ENCODE measurements at places on chromosomes 3 and 15.
A peak's percentile ranks its signal among the peaks of the same experiment; 100 is the strongest.

DNA sequence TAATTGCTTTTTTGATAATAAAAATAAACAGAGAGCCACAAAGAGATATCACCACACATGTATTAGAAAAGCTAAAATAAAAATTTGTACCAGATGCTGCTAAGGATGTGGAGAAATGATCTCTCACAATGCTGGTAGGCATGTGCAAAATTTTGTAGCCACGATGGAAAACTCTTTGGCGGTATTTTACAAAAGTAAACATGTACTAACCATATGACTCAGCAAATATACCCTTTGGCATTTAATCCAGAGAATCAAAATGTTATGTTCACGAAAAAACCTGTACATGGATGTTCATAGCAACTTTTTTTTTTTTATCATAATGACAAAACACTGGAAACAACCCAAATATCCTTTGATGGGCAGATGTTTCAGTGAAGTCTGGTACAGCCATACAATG, 261.2 kb downstream of the LPP start:
- DNase-seq = no peak

DNA sequence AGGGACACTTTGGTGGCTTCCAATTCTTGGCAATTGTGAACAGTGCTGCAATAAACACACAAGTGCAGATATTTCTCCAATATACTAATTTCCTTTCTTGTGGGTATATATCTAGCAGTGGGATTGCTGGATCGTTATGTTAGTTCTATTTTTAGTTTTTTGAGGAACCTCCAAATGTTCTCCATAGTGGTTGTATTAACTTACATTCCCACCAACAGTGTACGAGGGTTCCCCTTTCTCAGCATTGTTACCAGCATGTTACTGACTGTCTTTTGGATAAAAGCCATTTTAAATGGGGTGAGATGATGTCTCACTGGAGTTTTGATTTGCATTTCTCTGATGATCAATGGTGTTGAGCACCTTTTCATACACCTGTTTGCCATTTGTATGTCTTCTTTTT, 92.8 kb downstream of the DAPK2 start:
- DNase-seq = no peak

GRCh38 chr3:149506540-149506939, 32.0 kb downstream of the TM4SF4 start:
- DNase-seq = no peak

DNA sequence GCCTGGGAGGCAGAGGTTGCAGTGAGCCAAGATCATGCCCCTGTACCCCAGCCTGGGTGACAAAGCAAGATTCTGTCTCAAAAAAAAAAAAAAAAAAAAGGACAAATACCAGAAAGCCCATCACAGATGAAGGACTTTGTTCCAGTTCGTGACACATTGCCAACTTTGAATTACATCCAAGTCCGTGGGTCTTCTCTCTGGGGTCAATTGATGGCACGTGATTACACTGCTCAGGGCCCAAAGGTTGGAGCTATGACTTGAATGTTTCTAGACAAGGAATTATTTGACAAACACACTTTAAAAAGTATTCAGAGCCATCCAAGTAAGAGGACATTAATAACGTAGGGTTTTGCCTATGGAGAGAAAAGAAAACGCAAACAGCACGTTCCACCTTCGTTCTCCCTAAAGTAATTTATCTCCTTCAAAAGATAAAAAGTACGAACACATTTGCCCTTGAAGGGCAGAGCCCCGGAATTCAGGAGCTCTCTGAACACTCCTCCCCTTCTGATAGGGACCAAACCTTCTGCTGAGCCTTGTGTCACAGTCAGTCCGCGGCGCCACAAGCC, 31.3 kb upstream of the ST3GAL6 start:
- no peak for DNase-seq

- DNase-seq = no peak
Observed at GRCh38 chr15:66831801-66832390, 129.9 kb downstream of the SMAD6 start.

DNA sequence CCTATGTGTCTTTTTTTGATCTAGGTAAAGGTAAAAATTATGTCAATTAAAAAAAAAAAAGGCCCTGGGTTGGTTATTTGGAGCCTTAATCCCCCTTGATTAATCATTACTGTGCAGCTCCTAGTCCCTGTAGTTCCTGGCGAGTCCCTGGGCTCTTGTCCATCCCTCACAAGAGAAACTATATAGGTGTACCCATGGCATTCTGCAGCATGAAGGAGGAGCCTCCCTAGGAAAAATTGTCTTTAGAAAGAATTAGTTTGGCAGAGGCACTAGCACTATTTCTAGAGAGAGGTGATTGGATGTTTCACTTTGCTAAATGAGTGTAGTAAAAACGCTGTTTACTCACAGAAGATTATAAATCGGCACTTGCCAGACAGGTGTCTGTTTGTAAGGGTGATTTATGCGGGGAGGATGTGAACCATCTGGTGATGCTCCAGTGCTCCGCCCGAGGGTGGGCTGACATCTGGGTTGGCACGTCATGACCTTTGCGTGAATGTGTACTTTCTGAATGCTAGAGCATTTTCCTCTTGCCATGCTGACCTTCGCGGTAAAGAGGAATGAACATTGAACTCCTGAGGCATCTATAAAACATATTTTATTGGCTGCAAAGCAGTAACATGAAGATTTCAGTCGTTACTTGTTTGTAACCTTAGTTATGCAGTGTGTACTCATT, 12.6 kb downstream of the PLCL2 start:
- DNase-seq = peak; percentile 21

- DNase-seq = no peak
Observed at GRCh38 chr3:126292318-126293070, 64.7 kb downstream of the KLF15 start.

DNA sequence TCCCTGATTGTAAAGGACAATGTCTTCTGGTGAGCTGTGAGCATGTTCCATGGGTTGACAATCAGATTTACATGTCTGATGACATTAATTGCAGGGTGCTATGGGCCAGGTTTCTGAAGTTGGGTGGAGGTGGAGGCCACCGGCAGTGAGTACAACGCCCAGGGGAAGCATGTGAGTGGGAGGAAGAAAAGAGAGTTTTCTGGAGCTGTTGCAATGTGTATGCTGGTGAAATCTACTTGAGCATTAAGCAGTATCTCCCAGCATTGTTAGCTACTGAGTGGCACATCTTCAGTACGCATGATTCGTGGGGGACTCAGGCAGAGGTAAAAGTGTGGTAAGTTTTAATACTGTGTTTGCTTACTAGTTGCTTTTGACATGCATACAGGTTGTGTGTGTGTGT, 26.6 kb downstream of the TMEM45A start:
- no peak for DNase-seq

DNA sequence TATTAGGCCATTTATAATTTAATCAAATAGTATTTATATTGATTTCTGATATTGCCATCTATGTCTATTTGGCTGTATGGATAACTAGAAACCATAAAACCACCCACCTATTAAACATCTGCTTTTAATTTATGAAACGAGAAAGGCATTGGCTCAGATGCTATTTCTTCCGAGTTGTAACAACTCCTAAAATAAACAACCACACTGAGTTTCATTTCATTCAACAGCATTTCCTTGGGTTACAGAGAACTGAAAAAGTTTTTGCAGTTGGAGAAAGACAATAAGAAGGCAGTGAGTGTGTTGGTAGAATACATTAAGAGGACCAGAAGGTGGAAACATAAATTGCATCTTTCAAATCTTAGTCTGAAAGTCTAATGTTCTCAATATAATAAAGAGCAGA, 79.1 kb downstream of the AQR start:
- DNase-seq = no peak

GRCh38 chr15:95520922-95521321, 809.6 kb upstream of the NR2F2 start:
- no peak for DNase-seq

- DNase-seq = no peak
Observed at GRCh38 chr3:59809710-59810444, 760.1 kb upstream of the CFAP20DC start.

- no peak for DNase-seq
Observed at GRCh38 chr15:82040390-82040789, 5.4 kb downstream of the MEX3B start.

- DNase-seq = no peak
Observed at GRCh38 chr15:69930754-69931153, 167.0 kb downstream of the TLE3 start.

DNA sequence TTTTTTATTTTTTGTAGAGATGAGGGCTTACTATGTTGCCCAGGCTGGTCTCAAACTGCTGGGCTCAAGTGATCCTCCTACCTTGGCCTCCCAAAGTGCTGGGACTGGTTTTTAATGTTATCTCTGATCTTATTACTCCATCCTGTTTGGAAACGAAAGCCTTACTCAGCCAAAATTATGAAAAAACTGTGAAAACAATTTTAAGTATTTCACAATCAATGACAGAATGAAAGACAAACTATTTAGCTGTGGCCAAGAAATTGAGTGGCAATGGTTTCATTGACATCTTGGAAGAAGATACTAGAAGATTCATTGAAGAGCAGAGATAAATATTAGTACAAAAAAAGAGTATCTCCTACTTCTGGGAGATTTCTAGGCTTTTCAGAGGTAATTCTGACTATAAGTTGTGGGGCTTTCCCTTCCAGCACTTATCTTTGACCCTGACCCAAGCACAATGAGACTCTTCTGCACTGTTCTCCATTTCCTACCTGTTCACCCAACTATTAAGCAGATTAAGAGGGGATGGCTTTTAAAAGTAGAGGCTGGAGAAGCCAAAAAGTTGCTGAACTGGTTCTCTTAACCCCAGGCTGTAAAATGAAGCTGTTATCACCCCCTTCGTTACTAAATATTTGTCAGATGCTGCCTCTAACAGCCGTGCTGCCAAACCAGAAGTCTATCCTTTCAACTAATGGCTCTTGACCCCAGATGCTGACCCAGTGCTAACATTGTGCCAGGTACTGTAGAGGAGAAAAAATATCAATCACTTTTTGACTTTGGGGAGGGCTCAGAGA, 14.2 kb upstream of the SLC25A36 start:
- DNase-seq = no peak

DNA sequence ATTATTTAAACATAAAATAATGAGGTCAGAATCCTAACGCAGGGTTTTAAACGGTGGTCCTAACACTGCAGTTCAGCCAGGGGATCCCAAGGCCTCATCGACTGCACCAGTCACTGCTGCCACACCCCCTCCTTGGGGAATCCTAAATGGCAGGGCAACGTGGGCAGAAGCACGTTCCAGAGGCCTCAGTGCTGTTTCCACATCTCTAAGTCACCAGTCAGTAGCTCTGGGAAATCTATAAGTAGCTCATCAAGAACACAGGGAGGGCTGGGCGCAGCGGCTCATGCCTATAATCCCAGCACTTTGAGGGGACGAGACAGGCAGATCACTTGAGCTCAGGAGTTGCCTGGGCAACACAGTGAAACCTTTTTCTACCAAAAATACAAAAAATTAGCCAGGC, 47.5 kb downstream of the PRTG start:
- no peak for DNase-seq

DNA sequence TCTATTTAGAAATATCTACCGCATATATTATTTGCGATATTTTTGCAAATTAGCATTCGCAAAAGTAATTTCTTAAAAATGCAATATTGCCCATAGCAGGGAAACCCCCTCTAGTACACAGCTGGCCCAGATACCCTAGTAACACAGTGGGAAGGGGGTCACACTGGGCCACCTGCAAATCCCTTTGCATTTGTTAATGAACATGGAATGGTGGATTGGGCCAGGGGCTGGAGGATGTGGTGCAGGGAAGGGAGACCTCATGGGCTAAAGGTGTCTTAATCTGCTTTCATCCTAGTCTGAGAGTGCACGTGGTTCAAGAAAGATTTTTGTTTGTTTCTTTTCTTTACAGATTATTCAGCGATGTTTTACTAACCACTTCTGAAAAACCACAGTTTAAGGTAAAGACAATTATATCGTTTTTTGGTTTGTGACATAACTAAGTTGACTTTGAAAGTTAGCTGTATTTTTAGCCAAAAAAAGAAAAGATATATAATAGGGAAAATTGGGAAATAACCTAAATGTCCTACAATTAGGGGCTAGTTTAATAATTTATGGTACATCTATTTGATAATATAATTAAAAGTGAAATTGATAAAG, 30.0 kb downstream of the PDHB start:
- no peak for DNase-seq

GRCh38 chr15:34297059-34297458, 40.5 kb downstream of the SLC12A6 start:
- no peak for DNase-seq

GRCh38 chr3:73950865-73951558, 326.3 kb upstream of the PDZRN3 start:
- DNase-seq = no peak

DNA sequence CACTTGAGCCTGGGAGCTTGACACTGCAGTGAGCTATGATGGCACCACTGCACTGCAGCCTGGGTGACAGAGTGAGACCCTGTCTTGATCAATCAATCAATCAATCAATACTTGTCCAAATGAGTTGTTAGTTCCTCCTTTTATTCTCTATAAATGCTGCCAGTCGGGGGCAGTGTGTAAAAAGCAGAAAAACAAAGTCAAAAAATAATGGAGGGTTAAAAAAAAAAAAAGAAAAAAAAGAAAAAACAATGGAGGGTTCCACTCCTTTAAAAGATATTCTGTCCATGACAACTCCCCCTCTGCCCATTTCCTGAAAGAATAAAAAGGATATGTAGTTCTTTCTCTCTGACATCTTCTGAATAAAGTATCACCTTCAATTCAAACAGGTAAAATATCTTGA, 1068.6 kb downstream of the FHIT start:
- no peak for DNase-seq

GRCh38 chr3:81380234-81380633, 381.2 kb downstream of the GBE1 start:
- DNase-seq = no peak

DNA sequence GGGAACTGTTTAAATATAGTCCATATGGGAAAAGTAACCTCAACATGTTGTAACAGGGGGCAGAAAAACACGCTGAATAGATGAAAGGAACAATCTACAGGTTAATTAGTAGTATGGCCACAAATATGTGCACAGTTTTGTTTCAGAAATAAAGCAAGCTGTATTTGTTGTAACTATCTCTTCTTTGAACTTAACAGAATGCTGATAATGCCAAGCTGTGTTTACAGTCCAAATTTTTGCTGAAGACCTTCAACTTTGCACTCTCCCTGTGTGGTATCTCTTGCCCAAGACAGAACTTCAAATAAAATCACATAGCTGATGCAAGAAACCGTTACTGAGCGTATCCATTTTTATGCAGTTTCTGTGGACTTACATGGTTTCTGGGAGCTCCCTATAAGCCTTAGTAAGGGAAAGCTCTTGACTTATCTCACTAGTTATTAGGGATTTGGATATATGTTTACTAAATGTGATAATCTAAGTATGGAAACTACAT, 425.4 kb upstream of the TPRG1 start:
- no peak for DNase-seq

- no peak for DNase-seq
Observed at GRCh38 chr15:96345560-96346399, 15.3 kb downstream of the NR2F2 start.

DNA sequence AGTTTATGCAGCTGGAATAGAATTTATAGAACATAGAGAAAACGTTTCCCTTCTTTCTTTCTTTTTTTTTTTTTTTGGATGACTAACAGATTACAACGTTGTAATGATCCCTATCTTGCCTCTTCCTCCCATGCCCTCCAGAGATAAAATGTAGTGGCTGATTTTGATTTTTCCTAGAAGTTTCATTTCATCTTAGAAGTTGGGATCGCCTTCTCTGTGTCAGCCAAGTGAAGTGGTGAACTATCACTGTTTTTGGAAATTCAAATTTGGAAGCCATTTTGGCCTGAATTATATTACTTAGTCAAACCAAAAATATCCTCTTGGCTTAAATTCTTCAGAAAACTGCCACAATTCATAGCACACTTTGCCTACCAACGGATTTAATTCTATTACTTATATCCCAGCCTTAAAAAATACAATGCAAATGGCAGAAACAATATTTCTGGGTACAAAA, 1025.5 kb upstream of the NR2F2 start:
- no peak for DNase-seq

Measured in activated CD8-positive, alpha-beta memory T cell treated with anti-CD3 and anti-CD28 coated beads for 1 hour (primary cell).